ENCODE measurements at places on chromosomes 16 and 17. TPM values are rescaled to one million over a fixed set of nuclear protein-coding genes. Genes with fewer than 3 reads are reported as not detected.
A peak's percentile ranks its signal among the peaks of the same experiment; 100 is the strongest.

The GAS2L2 gene
- polyA plus RNA-seq = 0.07 TPM

GRCh38 chr16:50526796-50527195 is 21.4 kb upstream of the NKD1 start:
- DNase-seq = no peak

DNA sequence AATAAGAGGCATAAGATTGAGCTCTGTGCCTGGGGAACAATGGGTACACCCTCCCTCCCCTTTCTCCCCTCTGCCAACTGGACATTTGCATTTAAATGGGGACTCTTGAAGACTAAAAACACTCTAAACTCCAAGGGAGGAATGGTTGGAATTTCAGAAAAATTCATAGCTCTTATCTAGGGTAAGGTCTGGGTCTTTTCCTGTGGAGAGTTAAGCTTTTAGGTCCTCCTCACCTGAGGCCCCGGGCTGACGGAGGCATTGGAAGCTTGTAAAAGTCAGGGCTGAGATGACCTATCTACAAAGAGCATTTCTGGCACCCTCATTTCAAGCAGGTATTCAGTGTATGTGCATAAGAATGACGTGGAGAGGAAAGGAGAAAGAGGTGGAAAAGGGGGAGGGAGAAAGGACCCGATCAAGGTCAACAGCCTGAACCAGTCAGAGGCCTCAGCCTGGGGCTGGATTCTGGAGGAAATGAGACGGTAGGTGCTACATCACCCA is 78.0 kb downstream of the RAP1GAP2 start:
- no peak for DNase-seq

- DNase-seq = no peak
These were observed 975.7 kb upstream of the RBFOX1 start for GRCh38 chr16:6356911-6357310.

The MINK1 gene
- 98.0 TPM for polyA plus RNA-seq

- no peak for DNase-seq
These were observed 1.8 kb upstream of the C16orf95 start for GRCh38 chr16:87319011-87319410.

- DNase-seq = no peak
These were observed 91.7 kb downstream of the TANGO6 start for GRCh38 chr16:68935008-68935407.

GRCh38 chr17:73285916-73286862 is 24.5 kb upstream of the CPSF4L start:
- no peak for DNase-seq

GRCh38 chr16:1101573-1102332 is 5.7 kb upstream of the C1QTNF8 start:
- no peak for DNase-seq

DNA sequence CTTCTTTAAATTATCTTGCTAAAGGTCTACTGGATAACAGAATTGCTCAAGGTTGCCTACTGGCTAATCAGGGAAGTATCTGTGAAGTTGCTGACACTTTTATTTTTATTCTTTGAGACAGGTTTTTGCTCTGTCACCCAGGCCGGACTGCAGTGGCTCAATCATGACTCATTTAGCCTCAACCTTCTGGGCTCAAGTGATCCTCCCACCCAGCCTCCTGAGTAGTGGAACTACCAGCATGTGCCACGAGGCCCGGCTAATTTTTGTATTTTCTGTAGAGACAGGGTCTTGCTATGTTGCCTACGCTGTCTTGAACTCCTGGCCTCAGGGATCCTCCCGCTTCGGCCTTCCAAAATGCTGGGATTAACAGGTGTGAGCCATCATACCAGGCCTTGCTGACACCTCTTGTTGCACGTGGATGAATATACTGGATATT is 43.1 kb downstream of the GLG1 start:
- DNase-seq = peak; percentile 50

Measured in mammary epithelial cell (primary cell).